ENCODE measurements at places on chromosomes 3 and 15.

DNA sequence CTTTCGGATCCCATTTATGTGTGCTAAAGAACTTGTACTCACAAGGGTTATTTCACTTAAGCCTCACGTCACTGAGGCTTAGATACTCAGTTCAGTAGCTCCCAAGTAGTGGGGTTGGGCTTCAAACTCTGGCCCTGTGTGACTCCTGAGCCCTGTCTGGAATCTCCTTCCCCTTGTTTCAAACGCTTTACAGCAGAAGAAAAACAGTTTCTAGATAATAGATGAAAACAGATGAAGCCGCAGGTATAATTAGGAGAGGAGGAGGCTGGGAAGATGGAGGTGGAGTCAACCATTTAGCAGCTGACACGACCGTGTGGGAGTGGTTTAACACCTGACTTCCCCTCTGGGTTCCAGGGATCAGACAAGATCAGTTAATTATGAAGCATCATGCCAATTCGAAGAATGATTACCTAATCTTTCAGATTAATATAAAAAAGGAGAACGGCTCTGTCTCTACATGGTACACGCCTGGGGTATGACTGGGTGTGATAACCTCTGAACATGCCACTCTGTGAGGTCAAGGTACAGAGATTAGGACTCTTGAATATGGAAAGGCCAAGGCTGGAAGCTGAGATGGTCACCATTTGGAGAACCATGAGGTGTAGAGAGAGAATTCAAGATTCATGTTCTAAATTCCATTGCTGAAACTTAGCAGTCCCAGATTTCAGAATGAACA, 31.1 kb downstream of the TPM1 start:
- no peak for DNase-seq
- H3K4me3 ChIP-seq = no peak overlapping the region
- peaks cover 37% of the 10 kb centered on the region for H3K36me3 ChIP-seq
- H3K27ac ChIP-seq = no peak overlapping the region
- H3K4me1 ChIP-seq = peaks cover 10% of the 10 kb centered on the region

- DNase-seq = no peak
- H3K27me3 ChIP-seq = no peaks in the 10 kb centered on the region
Observed at GRCh38 chr3:8657804-8658305, 13.3 kb upstream of the SSUH2 start.

DNA sequence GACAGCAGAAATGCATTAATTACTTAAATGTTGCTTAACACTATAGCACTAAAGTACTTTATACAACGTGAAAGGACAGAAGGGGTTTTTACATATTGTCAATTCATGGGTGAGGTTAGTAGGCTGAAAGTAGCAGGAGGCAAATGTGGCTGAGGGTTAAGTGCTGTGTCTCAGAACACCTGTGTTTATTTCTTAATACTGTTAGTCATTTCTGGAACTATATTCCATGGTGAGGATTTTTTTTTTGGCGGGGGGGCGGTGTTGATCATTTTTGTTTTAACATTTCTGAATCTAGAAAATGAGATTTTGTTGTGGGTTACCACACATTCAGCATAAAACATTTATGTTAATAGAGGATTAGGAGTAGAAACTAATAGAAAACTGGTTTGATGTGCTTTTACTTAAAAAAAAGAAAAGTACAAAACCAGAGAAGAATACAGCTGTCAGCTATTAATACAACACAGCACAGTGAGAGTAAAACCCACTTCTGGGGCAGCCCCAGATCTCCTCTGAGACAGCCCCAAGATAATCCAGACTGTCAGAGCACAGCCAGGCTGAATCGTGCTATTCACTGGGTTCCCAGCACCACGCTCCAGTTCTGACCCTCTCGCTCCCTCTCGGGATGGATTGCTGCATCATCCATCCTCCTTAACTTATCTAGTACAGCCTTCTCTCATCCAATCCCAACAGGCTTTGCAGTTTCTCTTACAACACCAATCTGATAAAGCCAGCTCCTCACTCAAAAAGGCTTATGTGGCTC, 307.7 kb downstream of the TUSC7 start:
- H3K4me1 ChIP-seq = no peaks in the 10 kb centered on the region
- no peak for DNase-seq
- H3K36me3 ChIP-seq = no peaks in the 10 kb centered on the region
- no peaks in the 10 kb centered on the region for H3K27me3 ChIP-seq

- no peak overlapping the region for H3K4me3 ChIP-seq
- H3K4me1 ChIP-seq = no peaks in the 10 kb centered on the region
- no peaks in the 10 kb centered on the region for H3K27me3 ChIP-seq
Observed at GRCh38 chr3:10557781-10558373, 52.5 kb upstream of the ATP2B2 start.

- peak overlapping the region; percentile 71 for H3K27ac ChIP-seq
- no peaks in the 10 kb centered on the region for H3K4me1 ChIP-seq
- DNase-seq = no peak
- H3K36me3 ChIP-seq = no peaks in the 10 kb centered on the region
Observed at GRCh38 chr3:146468671-146469149, 651 bp downstream of the PLSCR2 start.

- H3K4me1 ChIP-seq = no peaks in the 10 kb centered on the region
- DNase-seq = no peak
- H3K27ac ChIP-seq = no peak overlapping the region
- H3K27me3 ChIP-seq = no peaks in the 10 kb centered on the region
- no peak overlapping the region for H3K4me3 ChIP-seq
Observed at GRCh38 chr3:13403847-13404246, 16.3 kb downstream of the NUP210 start.

DNA sequence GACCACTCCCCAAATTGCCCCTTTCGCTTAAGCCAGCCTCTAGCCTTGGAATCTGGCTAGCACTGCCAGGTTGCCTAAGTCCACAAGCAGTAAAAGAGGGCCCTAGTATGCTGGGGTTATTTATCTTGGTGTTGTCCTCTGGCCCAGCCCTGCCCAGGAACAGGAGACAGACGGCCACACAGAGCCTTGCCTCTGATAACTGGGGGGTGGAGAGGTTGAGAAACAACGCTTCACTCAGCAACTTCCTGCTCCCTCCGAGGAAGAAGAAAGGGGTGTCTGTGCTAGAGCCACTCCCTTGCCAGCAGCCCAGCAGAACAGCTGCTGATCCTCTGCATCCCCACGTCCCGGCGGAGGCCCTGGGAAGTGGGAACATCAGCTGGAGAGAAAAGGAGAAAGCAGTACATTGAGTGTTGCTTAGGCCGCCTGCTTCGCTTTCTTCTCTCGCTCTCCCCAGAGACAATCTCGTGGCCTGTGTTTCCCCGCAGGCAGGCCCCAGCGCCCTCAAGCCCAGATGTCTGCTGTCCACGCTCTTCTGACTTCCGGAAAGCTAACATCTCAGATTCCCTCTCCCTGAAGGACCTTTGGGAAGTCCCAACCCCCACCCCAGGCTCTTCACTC, 22.6 kb upstream of the C3orf70 start:
- H3K36me3 ChIP-seq = no peaks in the 10 kb centered on the region
- no peaks in the 10 kb centered on the region for H3K4me1 ChIP-seq
- H3K27me3 ChIP-seq = no peaks in the 10 kb centered on the region
- H3K27ac ChIP-seq = peak overlapping the region; percentile 36

GRCh38 chr3:37183375-37183831, 9.0 kb upstream of the LRRFIP2 start:
- DNase-seq = no peak
- peak overlapping the region; percentile 33 for H3K27ac ChIP-seq
- H3K4me1 ChIP-seq = peaks cover 15% of the 10 kb centered on the region
- H3K4me3 ChIP-seq = no peak overlapping the region
- H3K36me3 ChIP-seq = no peaks in the 10 kb centered on the region

DNA sequence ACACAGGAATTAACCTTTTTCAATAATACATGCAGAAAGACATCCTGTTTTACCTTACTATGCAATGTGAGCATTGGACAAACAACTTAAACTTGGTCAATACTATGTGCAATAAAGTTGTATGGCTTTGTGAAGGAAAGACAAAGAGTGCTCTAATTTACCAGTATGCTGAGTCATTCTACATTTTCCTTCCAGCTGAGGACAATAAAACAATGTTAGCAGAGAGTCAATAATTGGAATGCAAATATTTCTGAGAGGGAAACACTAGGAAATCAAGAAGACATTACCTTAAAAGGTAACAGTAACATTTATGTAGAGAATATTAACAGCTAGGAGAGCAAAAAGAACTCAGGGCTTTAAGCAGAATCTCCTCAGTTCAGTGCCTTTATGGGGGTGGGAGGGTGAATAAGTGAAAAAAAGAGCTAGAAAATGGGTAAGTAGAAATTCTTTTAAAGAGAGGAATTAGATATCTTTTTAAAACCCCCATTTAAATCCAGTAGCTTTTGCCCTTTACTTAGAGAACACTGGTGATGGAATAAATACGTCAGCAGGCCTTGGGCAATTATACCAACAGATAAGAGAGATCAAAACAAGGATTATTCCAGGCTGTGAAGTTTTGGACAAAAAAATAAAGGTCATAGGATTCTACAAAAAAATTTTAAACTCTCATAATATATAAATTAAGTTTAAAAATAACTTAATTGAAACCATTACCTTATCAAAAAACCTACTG, 11.6 kb upstream of the HGD start:
- no peak for DNase-seq
- H3K36me3 ChIP-seq = peaks cover 5% of the 10 kb centered on the region
- no peaks in the 10 kb centered on the region for H3K27me3 ChIP-seq

DNA sequence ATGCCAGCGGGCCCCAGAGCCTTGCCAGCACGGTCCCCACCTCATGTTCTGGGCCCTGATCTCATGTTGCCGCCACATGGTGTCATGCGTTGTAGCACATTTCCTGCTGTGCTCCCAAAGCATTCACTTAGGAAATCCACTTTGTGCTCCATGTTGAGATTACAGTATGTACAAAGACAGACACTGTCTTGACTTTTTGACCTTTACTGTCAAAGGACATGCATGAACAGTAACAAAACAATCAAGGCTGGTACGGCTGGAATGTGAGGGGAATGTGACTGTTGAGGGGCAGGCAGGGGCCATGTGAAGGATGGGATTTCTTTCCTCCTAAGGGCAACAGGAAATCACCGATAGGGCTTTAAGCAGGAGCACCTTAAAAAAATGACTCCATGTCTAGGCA, 53.3 kb upstream of the RPL32 start:
- DNase-seq = no peak
- no peaks in the 10 kb centered on the region for H3K27me3 ChIP-seq
- no peak overlapping the region for H3K4me3 ChIP-seq
- H3K36me3 ChIP-seq = peaks cover 17% of the 10 kb centered on the region
- no peak overlapping the region for H3K27ac ChIP-seq

DNA sequence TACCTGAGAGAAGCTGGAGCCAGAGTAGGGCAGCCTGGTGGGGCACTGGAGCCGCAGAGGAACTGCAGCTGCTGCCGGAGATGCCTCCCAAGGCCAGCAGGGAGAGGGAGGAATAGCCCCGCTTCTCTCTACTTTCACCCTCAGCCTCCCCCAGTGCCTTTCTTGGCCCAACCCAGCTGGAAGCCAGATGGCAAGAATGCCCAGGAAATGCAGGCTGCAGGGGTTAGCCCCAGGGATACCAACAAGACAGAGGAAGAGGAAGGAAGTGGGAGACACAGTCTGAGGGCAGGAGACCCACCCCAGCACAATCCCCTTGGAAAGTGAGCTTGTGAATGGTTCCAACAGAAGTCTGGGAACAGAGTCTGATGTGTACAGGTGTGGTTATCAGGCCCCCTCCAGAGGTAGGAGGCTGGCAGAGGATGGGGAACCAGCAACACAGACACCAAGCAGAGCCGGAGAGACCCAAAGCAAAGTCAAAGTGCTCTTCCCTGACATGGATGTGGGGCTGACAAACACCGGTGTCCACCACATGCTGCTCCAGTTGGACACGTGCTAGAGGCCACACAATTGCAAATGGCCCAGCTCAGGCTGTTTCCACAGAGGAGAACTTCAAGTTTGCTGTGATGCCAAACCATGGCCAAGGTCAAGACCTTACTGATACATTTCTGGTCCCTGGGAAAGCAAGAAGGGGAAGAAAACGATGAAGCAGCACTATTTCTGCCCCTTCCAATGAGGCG, 418.8 kb upstream of the PROK2 start:
- no peaks in the 10 kb centered on the region for H3K36me3 ChIP-seq
- H3K4me1 ChIP-seq = no peaks in the 10 kb centered on the region
- no peaks in the 10 kb centered on the region for H3K27me3 ChIP-seq
